CD4-positive, CD25-positive, alpha-beta regulatory T cell (primary cell): ENCODE measurements at places on chromosomes 1 and 21. TPM values are rescaled to one million over a fixed set of nuclear protein-coding genes. Genes with fewer than 3 reads are reported as not detected.

C1QB gene
- not detected for polyA plus RNA-seq

TMPRSS15 gene
- polyA plus RNA-seq, result not detected

RGL1 gene
- polyA plus RNA-seq, result 1.9 TPM

VHLL gene
- polyA plus RNA-seq, result not detected

CFAP141 gene
- polyA plus RNA-seq, result not detected

ERICH3 gene
- polyA plus RNA-seq, result not detected

S100A2 gene
- not detected for polyA plus RNA-seq

RYR2 gene
- polyA plus RNA-seq, result not detected

RBM8A gene
- 143 TPM for polyA plus RNA-seq

LCE1C gene
- polyA plus RNA-seq, result not detected

PLPPR4 gene
- not detected for polyA plus RNA-seq

UBASH3A gene
- 52.6 TPM for polyA plus RNA-seq

MRPS14 gene
- 60.3 TPM for polyA plus RNA-seq

OR14K1 gene
- polyA plus RNA-seq, result not detected

NUP210L gene
- polyA plus RNA-seq, result 0.02 TPM

ADAMTS4 gene
- polyA plus RNA-seq, result not detected

CRNN gene
- polyA plus RNA-seq, result not detected

WNT3A gene
- not detected for polyA plus RNA-seq

KLHL12 gene
- polyA plus RNA-seq, result 27.7 TPM

DNASE2B gene
- not detected for polyA plus RNA-seq

RPS6KC1 gene
- polyA plus RNA-seq, result 6.1 TPM

SLC6A9 gene
- polyA plus RNA-seq, result not detected

DNM3 gene
- 1.3 TPM for polyA plus RNA-seq
